Femur (tissue), 1 donor: ENCODE measurements at places on chromosomes 3 and 15.

DNA sequence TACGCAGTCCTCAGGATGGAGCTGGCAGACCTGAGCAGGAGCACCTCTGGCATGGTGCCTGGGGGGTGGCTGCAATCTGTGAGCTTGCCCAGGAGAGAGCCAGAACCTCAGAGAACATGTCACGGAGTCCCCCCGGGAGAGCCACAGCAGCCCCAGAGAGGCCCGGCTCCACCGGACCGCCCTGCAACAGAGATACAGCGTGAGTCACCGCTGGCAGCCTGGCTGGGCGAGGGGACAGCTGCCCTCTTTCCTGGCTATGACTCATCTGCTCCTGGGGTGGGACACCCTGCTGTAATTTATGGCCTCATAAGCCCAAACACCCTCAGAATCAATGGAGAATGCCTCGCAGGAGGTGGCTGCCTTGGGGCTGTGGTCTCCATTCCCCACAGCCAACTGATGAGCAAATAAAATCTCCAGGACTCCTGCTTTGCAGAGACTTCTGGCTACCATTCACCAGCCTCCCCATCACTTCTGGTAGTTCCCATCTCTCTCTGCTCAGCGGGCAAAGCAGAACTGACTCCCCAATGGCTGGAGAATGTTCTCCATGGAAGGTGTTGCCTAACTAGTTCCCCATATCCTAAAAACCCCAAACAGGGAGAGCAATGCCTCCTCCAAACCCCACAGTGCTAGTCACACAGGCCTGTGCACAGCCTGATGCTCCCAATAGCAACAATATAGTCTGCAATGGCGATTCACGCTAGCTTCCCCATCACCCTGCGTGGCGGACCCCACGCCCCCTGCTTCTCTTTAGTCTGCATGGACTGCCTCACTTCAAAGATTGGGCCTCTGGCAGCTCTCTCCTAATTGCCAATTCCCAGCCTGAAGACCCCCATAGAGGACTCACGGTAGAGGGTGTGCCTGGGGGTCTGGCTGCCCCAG is 21.6 kb downstream of the ACSBG1 start:
- DNase-seq, result peak; percentile 79

GRCh38 chr15:101264011-101264410 is 12.2 kb upstream of the CHSY1 start:
- no peak for DNase-seq

GRCh38 chr3:144463911-144464310 is 492.3 kb downstream of the DIPK2A start:
- DNase-seq, result no peak

- no peak for DNase-seq
These were observed 17.6 kb upstream of the FRMD4B start for GRCh38 chr3:69403454-69403853.

DNA sequence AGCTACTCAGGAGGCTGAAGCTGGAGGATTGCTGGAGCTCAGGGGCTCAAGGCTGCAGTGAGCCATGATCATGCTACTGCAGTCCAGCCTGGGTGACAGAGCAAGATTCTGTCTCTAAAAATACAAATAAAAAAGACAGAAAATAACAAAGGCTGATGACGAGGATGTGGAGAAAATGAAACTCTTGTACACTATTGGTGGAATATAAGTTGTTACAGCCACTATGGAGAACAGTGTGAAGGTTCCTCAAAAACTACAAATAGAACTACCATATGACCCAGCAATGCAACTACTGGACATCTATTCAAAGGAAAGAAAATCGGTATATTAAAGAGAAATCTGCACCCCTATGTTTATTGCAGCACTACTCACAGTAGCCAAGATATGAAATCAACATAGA is 526.7 kb upstream of the NAALADL2 start:
- no peak for DNase-seq

GRCh38 chr3:101146946-101147345 is 153.7 kb upstream of the ABI3BP start:
- no peak for DNase-seq

DNA sequence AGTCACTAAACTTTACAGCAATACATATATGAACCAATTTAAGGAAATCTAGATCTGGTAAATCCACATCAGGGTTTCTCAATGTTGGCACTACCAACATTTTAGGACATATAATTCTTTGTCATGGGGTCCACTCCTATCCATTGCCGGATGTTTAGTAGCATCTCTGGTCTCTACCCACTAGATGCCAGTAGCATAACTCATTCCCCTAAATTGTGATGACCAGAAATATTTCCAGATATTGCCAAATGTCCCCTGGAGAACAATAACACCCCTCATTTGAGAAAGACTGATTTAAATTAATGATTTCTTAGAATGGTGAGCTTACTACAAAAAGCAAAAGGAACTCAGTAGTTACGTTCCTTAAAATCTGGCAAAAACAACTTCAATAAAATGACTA is 23.1 kb upstream of the ANKRD28 start:
- DNase-seq, result no peak

GRCh38 chr15:100878648-100879047 is 983 bp upstream of the ALDH1A3 start:
- DNase-seq, result no peak

GRCh38 chr3:29618395-29619282 is 337.8 kb downstream of the RBMS3 start:
- no peak for DNase-seq

DNA sequence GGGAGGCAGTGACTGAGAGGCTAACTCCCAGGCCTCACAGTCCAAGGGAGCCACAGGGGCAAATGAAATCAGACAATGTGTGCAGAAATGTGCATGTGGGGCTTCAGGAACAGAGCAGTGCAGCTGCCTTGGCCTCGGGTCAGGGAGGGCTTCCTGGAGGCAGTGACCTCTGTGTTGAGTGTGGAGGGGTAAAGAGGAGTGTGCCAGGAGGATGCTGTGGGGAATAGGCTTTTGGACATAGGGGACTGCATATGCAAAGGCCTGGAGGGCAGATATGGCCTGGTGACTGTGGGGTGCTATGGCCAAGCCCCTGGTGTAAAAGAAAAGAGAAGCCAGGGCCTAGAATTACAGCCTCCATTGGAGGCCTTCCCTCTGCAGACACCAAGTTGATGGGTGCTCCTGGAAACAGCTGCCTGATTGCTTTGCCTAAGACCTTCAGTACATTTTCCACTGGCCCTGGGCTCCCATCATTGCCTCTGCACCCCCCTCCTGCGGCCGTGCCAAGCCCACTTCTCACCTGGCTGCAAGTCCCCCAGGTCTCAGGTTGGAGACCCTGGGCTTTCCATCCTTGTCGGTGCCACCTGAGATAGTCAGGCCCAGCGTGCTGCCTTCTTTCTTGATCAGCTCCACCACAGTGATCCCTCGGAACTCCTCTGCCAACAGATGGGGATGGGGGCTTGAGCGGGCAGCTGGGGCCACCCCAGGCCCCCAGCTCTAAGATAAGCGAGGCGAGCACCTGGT is 15.1 kb downstream of the GRIP2 start:
- peak; percentile 13 for DNase-seq

- peak; percentile 70 for DNase-seq
These were observed 25.7 kb downstream of the RPLP1 start for GRCh38 chr15:69478259-69478781.

- no peak for DNase-seq
These were observed 149.9 kb upstream of the RORA start for GRCh38 chr15:61379005-61379404.

- DNase-seq, result no peak
These were observed 382.9 kb upstream of the DPH6 start for GRCh38 chr15:35928847-35929246.

DNA sequence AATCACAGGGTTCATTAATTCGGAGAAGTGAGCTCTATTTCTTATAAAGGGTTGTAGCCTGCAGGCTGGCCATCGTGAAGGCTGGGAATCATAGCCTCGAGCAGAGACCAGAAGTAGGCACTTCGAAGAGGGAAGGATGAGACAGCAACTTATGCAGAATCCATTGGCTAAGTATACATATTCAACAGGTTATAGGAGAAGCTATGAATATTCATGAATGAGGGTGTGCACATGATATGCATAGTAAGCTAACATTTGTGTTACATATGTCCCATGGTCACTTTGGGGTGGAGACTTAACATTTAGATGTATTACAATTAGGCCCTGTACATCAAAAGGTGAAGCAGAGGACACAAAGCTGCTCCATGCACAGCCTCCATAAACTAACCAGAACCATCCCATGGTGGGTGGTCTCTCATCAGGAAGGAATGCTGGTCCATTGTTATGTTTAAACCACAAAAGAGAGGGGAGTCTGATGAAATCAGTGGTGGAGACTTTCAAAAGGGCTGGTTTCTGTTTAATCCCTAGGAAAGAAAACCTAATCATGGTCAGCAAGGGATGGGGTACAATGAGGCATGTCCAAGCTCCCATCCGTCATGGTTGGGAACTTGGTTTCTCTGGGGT is 80.8 kb upstream of the FHIT start:
- no peak for DNase-seq

- peak; percentile 74 for DNase-seq
These were observed 15.6 kb downstream of the TMEM158 start for GRCh38 chr3:45210308-45211041.

DNA sequence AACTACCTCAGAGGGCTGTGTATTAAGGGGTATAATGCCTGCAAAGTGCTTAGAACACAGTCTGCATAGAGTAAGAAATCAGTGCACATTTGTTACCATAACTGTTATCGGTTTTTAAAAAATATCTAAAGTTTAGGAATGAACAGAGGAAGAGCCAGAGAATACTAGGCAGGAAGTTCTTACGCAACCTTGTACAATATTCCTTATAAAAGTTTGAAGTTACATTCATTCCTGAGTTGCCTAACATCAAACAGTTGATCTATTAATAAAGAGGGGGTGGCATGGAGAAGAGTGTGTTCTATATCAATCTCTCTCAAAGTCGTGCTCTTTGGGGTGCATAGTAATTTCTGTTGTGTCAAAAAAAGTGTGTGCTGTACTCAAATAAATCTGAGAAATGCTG is 22.0 kb upstream of the PHLDB2 start:
- no peak for DNase-seq

DNA sequence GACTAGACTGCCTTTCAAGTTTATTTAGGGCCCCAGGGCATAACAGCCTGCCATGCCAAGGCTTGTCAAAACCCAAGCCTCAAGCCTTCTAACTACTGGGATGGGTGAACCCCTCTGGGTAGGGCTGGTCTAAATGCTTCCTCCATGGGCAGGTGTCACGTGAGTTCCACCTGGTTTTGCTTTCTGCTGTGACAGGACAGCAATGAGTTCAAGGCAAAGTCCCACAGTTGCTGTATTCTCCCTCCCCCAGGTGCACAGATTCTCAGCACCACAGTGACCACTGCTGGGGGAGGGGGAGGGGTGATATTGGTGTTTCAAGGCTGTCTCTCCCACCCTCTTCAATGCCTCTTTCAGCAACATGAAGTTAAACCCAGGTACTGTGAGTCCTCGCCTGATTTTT is 46.9 kb upstream of the UBE2Q2 start:
- no peak for DNase-seq

DNA sequence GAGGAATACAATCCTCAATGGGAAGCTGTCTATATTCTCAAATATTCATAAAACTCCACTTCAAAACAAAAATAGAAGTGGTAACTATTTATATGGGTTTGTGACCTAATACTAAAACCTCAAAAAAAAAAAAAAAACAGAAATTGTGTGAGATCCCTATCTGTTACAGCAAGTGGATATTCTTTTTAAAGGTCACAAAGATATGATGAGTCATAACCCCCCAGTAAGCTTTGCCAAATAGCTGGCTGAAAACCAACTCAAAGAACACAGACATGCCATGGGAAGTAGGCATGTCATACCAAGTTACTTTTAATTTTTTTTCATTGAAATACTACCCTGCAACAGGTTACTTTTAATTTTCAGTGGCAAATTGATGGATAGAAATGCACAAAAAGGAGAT is 62.5 kb downstream of the CBLB start:
- no peak for DNase-seq

DNA sequence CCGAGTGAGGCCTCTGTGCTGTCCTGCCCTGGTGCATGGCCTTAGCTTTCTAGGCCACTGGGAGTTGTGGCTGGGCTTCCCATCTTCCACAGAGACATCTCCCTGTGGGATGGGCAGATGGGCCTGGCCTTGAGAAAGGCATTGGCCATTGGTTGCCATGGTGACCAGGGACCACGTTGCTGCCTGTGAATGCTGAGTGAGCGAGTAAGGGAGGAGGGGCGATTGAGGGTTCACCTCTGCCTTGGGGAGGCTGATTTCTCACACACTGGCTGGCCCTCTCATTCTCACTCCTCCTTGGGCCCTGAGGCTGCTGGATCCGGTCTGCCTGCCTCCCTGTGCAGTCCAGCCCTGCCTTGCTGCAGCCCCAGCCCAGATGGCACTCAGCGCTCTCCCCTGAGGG is 26.4 kb upstream of the DOCK3 start:
- no peak for DNase-seq

DNA sequence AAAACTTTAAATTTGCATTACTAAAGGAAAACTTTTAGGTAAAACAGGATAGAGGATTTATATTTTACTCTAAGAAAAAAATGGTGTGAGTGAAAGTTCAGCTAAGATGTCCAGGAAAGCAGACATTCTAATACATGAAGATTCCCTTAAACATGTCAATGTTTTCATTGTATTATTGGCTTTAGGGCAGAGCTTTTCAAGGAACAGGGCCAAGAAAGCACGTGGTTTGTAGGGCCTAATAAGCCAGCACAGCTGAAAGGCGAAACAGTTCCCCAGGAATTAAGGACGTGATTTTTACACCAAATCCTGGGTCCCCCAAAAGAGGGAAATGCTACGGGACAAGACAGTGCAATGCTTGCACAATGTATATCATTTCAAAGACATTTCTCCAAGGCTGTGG is 48.6 kb upstream of the MKRN3 start:
- no peak for DNase-seq

DNA sequence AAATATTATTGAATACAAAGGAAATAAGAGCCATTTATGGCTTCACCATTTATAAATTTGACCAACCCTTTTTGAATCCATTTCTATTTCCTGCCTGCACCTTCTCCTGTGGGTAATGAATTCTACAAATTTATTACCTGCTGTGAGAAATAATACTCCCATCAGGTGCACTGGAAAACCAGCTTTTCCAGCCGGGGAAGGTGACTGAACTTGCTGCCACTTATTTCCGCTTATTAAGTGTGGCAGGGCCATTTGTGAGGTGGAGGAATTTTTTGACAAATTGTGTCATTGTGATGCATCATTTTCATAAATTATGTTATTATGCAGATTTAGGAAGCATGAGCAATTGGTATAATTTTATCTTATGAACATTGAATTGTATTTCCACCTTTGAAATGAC is 151.1 kb downstream of the SQOR start:
- no peak for DNase-seq

GRCh38 chr3:195708626-195709481 is 11.9 kb upstream of the MUC20 start:
- DNase-seq, result no peak

DNA sequence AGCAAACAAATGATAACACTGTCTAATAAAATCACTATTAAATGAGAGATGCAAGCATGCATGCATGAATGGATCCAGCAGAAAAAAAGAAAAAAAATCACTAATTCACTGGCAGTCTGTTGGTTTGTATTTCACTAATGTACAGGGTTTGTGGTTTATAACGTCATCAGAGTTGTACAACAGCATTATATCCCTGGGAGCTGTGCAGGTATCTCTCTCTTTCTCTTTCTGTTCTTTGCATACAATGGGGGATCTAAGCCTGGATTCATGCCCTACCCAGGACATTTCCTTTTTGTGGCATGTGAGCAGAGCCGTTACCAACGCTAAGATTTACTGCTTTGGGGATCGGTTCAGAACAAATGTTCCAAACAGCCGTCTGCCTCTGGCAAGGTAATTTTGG is 229.5 kb downstream of the SOX2 start:
- no peak for DNase-seq

- peak; percentile 63 for DNase-seq
These were observed 24.3 kb downstream of the CACNA2D3 start for GRCh38 chr3:54146506-54147239.
